ENCODE measurements at places on chromosomes 2 and 18.

DNA sequence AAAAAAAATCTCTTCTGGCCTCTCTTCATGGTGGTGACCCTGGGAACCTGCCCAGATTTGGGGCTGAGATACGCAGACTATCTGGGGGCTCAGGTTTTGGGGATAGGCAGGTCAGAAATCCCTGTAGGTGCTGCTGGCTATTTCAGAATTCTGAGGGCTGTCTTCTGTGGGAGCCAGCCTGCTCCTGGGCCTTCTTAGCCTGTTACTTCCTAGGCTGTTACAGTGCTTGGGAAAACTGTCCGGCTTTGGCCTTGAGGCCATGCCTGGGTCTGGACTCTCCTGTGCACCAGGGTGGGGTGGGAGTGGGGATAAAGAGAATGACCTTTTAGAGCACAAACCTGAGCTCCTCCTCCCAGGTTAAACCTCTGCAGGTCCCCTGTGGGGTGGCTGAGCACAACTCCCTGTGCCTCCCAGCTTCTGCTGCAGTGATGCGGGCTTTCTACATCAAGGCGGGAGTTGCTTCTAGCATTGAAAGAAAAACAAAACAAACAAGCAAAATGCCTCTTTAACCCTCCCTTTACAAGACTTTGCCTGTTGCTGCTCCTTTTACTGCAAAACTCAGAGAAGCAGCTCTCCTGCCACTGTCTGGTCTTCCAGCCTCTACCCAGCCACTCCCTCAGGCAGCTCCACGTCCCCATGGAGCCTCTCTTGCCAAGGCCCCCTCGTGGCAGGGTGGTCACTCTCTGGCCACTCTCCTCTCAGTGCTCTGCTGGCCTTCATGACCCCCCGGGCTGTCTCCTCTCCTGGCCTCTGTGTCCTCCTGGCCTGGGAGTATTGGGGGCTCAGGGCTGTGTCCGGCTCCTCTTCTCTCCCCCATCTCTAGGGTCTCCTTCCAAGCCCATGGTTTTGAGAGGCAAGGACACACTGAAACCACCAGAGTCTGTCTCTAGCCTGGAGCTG is 293.0 kb upstream of the HS6ST1 start:
- DNase-seq: no peak

GRCh38 chr2:156057647-156058046 is 274.9 kb downstream of the NR4A2 start:
- no peak for DNase-seq

DNA sequence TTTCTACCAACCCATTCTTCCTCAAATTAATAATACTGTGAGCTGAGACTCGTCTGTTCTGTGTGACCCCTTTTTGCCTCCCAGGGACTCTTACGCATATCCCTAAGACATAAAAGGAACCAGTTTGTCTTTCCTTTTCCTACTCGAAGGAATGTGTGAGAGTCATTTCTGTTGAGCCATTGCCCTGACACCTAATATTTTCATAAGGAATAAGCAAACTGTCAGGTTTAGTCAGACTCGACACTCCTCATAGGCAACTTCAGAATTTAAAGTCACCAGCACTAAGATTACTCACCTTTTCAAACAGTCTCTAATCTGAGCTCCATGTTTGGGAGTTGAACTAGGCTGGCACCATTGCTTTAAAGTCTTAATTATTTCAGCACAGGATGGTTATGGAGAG is 305.5 kb downstream of the IKZF2 start:
- DNase-seq: no peak

DNA sequence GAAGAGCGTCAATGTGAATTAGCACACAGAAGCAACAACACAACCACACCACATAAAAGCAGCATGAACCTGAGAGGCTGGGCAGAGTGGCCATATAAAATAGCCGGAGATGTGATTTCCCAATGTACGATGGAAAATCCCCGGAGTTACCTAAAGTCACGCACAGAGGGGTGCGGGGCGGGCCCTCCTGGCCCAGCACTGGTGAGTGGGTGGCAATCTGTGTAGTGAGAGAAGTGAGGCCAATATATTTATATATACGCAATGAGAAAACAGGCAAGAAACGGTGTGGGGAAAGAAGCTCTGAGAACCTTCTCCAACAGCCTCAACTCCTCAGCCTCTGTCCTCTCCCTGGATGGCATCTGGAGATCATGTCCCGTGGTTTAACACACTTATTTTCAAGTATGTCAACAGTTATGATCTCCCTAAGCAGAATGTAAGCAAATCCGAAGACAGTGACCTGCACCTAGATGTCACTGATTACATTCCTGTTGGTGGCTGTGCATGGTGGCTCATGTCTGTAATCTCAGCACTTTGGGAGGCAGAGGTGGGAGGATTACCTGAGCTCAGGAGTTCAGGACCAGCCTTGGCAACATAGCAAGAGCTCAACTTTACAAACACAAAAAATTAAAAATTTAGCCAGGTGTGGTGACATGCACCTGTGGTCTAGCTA is 41.6 kb downstream of the CRACDL start:
- DNase-seq: no peak

DNA sequence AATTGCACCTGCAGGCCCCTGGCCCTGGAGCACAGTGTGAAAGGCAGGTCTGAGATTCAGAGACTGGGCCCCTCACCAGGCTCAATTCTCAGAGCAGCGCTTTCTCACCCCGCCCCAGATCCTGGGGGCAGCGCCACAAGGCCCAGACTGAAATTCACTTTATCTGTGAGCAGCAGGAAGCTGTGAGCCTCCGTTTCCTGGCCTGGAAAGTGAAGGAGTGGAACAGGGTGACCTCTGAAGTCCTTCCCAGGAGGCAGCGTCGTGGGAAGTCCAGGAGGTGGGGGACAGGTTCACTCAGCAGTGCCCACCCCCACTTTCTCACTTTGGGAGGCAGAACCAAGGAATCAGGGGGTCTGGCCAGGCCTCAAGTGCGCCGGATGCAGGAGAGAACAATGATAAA is 235.4 kb downstream of the NDUFA10 start:
- DNase-seq: no peak

DNA sequence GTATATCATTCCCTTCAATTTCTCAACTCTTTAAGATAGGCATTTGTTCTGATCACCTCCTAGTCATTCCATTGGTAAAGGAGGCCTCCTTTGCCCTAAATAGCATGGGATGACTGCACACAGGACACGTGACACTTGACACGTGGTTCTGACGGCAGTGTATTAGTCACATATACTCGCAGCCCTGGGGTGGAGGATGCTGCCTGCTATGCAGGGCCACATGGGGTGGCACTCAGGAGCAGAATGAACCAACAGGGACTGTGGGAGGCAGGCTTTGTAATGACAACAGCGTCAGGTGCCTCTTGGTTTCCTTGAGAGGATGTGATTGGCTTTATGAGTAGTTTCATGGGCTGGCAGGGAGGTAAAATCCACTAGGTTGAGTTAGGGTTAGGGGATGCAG is 9.3 kb upstream of the KCNS3 start:
- DNase-seq: no peak

DNA sequence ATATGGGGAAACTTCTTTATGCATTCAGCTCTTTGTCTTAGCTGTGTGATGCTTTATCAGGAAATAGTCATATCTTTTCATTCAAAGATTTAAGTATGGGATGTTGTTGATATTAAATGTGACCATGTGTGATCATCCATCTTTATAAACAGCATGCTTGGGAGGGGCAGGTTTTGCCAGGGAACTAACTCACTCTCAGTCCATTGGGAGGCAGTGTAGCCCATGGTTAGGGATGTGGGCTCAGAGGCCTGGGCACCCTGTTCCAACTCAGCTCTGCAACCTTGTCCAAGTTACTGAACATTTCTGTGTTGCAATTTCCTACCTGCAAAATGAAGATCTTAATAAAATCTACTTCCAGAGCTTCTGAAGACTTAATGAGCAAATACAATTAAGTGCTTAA is 92.0 kb upstream of the BCL2L11 start:
- no peak for DNase-seq

GRCh38 chr2:28084564-28084963 is 194.0 kb downstream of the BABAM2 start:
- no peak for DNase-seq
